Tongue (tissue), 3 donors: ENCODE measurements at places on chromosomes 13 and 19. TPM values are rescaled to one million over a fixed set of nuclear protein-coding genes. Genes with fewer than 3 reads are reported as not detected.

The KCNK6 gene
- total RNA-seq: 2.8 TPM

The SAMD1 gene
- total RNA-seq: 24.7 TPM

The APOC1 gene
- total RNA-seq: 11.6 TPM

The CEACAM16 gene
- not detected for total RNA-seq

The SYT5 gene
- not detected for total RNA-seq

The KRTDAP gene
- 9.6 TPM for total RNA-seq

The SSC5D gene
- 29.2 TPM for total RNA-seq

The PRODH2 gene
- total RNA-seq: not detected

The KEAP1 gene
- 67.5 TPM for total RNA-seq

The TMEM38A gene
- total RNA-seq: 97.2 TPM

The SMIM44 gene
- total RNA-seq: not detected
